ENCODE measurements at places on chromosomes 7 and 10. TPM values are rescaled to one million over a fixed set of nuclear protein-coding genes. Genes with fewer than 3 reads are reported as not detected.

The RSU1 gene
- 69.2 TPM for total RNA-seq

The TRPV6 gene
- not detected for total RNA-seq

The GIMAP7 gene
- total RNA-seq: 64.2 TPM

DNA sequence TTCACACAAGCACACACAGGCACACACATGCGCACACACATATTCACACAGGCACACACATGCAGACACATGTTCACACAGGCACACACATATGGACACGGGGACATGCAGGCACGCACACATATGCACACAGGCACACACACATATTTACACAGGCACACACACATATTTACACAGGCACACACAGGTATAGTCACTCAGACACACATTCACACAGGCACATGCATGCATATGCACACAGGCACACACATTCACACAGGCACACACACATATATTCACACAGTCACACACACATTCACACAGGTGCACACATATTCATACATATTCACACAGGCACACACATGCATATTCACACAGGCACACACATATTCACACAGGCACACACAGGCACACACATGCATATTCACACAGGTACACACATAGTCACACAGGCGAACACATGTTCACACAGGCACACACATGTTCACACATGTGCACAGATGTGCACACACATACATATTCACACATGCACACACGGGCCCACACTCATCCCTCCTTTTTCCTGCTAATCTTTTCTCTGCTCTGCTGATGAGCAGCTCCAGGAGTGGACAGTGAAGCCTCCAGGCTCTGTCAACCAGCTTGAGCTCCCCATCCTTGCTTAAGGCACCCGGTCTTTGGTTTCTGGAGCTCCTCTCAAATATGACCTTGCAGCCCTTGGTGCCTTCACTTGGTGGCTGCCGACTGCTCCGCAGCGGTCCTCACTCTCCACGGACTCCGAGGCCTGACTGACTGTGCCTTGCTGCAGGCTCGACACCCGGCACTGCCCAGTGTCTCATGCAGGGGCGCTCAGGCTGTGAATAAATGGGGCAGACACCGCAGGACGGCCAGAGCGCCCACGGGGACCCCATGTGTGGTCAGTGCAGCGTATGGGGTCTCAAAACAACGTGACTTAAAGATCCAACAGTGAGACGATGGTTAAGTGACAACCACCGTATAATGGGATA is 581.2 kb upstream of the MGMT start:
- DNase-seq: no peak

DNA sequence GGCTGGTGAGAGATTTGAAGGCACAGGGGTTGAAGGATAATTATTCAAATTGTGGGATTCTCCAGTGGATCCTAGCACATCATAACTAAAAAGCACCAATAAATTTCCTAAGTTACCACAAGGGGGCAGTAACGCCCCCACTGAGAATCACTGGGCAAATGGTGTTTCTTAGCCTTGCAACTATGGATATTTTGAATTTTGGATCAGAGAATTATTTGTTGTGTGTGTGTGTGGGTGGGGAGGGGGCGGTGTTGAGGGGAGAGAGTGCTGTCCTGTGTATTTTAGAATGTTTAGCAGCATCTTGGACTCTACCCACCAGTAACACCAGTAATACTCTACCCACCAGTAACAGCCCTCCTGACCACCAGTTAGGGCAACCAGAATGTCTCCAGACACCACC is 63.3 kb upstream of the PRKG1 start:
- peak; percentile 4 for DNase-seq

The NME8 gene
- total RNA-seq: not detected

DNA sequence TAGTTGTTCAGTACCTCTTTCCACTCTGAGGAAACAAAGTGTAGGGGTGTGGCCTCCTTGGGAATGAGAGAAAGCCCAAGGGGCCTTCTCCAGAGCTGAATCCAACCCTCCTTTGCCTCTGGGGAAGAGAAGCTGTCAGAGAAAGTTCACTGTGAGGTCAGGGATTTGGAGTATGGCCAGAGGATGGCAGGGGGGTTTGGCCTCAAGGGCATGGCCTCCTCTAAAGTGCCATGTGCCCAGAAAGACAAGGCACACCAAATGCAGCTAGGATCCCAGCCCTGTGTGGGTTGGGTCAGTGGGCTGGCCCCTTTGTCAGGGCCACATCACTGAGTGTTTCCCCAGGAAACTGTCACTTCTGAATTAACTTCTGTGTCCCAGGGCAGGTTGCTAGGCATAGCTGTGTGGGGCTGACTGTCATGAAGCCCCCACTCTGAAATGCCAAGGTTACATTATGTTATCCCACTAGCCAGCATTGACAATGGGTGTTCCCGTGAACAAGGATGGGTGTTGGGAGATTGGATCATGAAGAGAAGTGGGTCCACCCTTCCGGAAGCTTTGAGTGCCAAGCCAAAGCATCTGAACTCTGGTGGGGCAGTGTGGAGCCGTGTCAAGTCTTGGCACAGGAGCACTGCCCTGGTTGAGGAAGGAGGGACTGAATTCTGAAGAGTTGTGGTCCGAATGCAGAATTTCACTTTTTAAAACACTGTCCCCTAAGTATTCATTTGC is 123.3 kb downstream of the ZMIZ1 start:
- no peak for DNase-seq

The CDHR3 gene
- total RNA-seq: 38.2 TPM

GRCh38 chr10:119863951-119864565 is 8.6 kb downstream of the MCMBP start:
- DNase-seq: no peak

DNA sequence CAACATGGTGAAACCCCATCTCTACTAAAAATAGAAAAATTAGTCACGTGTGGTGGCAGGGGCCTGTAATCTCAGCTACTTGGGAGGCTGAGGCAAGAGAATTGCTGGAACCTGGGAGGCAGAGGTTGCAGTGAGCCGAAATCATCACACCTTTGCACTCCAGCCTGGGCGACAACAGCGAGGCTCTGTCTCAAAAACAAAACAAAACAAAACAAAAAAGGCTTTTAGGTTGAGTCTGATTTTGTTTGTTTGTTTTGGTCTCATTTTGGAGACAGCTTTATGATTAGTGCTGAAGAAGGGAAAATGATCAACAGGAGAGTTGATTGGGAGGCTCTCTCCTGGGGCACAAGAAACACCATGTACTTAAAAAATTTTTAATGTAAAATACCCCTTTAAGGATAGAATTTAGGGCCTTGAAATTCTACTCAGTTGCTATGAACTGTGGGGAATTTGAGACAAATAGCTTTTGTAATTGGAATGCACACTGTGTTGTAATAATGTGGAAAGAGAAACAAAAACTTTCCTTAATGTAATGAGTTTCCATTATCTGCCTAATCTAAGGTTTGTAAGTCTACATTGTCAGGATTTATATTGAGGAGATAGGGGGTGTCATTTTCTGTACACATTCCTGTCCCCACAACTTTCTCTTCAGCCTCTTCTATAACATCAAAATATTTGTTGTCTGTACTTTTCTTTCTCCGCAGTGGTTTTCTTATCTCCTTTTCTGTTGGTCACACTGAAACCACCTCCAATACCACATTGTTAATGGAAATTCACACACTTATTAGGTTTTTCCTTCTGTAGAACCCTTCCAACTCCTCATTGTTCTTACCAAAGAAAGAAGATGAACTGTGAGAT is 41.3 kb downstream of the ARID5B start:
- no peak for DNase-seq

The TMEM213 gene
- not detected for total RNA-seq

The WDR37 gene
- 31.6 TPM for total RNA-seq
